ENCODE measurements at places on chromosomes 3 and 15.

GRCh38 chr3:132432639-132433038 is 15.3 kb downstream of the DNAJC13 start:
- DNase-seq, result peak; percentile 73

DNA sequence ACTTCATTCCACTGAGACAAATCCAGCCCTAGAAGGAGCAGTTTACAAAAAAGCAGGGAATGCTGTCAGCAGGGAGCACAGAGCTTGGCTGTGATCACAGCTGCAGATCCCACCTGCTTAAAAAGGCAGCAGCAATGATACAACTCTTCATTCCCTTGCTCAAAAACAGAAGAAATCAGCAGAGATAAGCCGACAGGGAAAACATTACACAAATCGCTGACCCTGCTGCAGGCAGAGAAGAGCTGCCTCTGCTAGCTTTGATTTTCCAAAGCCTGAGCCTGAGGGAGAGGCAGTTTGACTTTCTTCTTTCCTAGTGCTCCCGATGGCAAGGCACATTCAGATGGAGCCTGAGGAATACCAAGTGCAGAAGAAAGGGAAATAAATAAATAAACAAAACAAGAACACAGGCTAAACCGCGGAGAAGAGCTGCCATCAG is 80.2 kb downstream of the SHQ1 start:
- no peak for DNase-seq

DNA sequence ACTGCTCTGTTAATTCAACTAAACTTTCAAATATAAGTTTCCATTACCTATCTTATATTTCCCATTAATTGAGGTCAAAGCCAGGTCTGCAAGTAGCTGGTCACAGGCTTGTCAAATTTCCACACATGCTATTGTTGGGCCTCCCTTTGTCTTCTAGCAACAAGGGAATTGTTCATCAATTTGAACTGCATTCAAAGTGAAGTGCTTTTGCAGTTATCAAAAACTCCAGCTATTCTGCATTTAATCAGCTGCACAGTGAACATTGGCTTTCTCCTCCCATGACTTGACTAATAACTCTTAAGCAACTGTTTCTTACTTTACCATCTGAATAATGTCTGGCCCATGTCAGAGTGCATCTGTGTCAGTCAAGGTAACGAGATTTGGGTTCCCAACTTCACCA is 198.4 kb downstream of the KCNH8 start:
- no peak for DNase-seq

DNA sequence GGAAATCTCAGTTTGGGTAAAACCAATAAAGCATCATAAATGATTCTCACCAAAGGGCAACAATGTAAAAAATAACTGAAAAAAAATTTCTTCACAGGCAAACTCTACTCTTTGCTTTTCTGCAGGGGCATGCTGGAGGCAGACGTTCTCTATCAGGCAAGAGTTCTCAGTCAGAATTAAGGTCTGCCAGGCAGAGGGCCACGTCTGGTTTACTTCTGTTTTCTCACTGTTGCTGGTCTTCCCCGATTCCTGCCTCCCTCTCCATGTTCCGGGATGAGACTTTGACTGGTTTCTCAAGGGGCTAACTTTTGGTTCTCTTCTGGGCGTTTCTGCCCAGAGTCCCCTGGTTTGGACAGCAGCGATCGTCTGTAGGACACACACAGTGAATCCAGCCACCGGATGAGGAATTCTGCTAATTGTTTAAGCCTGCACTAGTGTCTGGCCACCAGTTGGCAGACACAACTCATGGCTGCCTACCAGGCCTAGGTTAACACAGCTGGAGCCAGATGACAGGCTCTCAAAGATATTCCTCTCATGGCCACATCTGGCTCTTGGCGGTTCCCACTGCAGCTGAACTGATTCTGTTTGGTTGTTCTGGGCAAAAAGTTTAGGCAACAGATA is 273.1 kb downstream of the FOXP1 start:
- no peak for DNase-seq

GRCh38 chr3:74420538-74421124 is 193.8 kb downstream of the CNTN3 start:
- DNase-seq, result no peak

GRCh38 chr3:122977746-122978466 is 49.7 kb downstream of the SEMA5B start:
- DNase-seq, result no peak

- DNase-seq, result no peak
Observed at GRCh38 chr3:156615592-156616173, 58.7 kb upstream of the TIPARP start.

DNA sequence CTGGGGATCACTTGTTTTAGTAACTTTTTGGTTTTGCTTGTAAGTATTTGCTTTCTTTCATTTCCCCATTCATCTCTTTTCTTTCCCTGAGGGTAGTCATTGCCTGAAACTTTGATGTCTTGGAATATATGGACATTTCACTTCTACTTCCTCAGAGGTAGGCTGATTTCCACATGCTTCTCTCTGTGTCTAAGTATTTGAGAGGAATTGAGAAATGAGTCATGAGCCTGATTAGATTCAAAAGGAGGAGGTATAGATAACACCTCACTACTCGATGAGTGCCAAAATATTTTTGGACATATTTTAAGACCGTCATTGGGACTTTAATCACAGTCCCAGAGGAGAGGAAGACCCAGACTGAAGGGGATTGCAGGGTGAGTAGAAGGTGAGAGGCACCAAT is 480.1 kb upstream of the SGO1 start:
- DNase-seq, result no peak

GRCh38 chr3:52763466-52763865 is 7.3 kb downstream of the NEK4 start:
- no peak for DNase-seq

- DNase-seq, result no peak
Observed at GRCh38 chr15:56719021-56719612, 14.2 kb downstream of the ZNF280D start.

GRCh38 chr3:81295906-81296577 is 465.4 kb downstream of the GBE1 start:
- no peak for DNase-seq

- no peak for DNase-seq
Observed at GRCh38 chr15:70120958-70121623, 23.4 kb upstream of the TLE3 start.

- no peak for DNase-seq
Observed at GRCh38 chr3:50186096-50186495, 5.3 kb upstream of the GNAT1 start.

DNA sequence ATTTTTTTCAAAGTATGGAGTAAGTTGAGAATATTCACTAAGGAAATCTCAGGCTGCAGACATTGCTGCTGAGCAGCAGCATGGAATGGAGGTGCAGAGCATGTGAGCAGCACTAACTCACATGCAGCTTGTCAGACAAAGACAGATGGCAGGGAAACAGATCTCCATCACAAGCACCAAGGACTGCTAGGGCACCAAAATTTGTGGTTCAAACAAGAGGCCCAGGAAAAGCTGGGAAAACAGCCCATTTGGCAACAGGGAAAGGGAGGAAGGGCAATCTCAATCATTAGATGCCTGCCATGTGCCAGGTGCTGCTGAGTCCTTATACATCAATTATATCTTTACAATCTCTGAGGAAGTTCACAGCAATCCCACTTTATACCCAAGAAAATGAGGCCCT is 47.2 kb upstream of the EIF1B start:
- no peak for DNase-seq

- DNase-seq, result peak; percentile 82
Observed at GRCh38 chr3:150114873-150115540, 144.3 kb upstream of the PFN2 start.

GRCh38 chr15:83014205-83014653 is 2.8 kb upstream of the C15orf40 start:
- peak; percentile 39 for DNase-seq

- DNase-seq, result peak; percentile 47
Observed at GRCh38 chr3:108862865-108863798, 40.5 kb downstream of the TRAT1 start.

DNA sequence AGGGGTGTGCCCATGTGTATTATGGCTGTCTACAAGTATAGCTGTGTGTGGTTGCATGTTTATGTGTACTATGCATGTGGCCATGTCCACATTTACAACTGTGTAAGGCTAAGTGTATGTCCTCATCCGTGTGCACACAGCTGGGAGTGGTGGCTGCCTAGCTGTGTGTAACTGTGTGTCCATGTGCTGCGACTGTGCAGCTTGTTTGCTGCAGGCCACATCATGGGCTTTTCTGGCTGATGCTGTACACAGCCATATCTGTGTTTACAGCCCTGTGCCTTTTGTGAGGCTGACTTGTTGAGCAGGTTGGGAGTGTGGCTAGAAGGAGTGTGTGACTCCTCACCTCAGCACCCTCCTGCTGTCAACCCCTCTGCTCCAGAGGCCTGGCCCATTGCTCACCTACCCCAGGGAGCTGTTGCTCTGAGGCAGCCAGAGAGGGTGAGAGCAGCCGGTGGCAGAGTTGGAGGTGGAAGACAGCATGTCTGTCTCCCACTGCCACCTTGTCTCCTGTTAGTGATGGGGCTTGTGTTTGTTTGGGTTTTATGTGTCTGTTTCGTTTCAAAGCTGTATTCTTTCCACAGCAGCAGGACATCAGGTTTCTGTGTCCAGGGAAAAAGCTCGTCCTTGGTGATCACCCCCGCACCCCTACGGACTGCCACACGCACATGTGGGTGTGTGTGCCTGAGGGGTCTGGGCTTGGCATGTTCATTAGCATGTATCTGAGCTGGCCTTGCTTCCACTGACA is 1.4 kb upstream of the GRM2 start:
- DNase-seq, result no peak

DNA sequence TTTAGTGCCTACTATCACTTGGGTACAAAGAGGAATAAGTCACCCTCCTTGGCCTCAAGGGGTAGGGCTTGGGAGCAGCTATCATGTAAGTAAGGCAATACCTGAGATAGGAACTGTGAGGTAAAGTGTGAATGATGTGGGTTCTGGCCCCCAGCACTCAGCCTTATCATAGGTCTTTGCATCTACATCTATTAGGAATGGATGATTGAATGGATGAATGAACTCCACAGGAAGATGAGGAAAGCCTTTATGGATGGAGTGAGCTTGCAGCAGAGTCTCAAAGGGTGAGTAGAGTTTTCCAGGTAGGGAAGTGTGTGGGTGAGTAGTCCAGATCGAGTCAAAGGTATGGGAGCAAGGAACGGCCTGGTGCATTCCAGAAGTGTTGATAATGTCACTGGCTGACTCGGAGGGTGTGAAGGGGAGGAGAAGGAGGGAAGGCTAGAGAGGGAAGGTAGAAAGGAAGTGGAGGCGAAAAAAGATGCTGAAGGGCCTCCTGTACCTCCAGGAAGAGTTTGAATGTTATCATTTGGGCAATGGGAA is 13.1 kb upstream of the ABHD2 start:
- DNase-seq, result no peak

GRCh38 chr3:146653978-146654377 is 48.8 kb upstream of the PLSCR5 start:
- DNase-seq, result no peak

DNA sequence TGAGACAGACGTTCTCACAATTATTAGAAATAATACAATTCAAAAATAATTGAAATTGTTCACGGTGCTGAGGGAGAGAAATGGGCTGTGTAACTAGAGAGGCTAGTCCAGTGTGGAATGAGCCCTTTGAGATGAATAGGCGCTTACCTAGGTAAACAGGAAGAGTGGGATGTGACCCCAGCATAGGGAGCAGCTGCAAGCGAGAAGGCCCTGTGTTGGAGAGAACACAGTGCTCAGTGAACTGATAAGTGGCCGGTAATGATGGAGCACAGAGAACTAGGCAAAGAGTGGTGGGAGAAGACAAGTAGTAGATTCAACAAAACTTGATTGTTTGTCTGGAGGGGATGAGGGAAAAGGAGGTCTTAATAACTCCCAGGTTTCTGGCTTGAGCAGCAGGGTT is 103.9 kb downstream of the HCN4 start:
- DNase-seq, result no peak

- DNase-seq, result peak; percentile 56
Observed at GRCh38 chr15:58988006-58988785, 733 bp downstream of the RNF111 start.

DNA sequence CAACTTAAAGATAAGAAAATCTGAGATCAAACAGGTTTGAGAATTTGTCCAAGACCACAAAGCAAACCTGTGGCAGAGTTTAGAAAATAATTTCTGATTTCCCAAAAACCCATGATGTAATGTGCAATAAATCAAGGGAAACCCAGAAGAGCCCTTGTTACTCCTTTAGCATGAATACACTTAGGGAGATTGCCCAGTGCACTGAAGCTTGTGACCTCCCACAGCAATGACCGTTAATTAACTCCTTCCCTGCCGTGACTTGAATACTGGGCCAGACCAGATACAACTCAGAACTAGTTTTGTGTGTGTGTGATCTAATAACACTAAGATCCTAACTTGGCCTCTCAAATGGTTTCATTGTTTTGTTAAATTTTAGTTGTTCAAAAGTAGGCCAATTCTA is 2.5 kb downstream of the PRKAR2A start:
- DNase-seq, result no peak
